ENCODE measurements at places on chromosomes 1 and 21.
A peak's percentile ranks its signal among the peaks of the same experiment; 100 is the strongest.

GRCh38 chr1:168266644-168267186 lies 14.0 kb upstream of the TBX19 start:
- DNase-seq, result no peak

DNA sequence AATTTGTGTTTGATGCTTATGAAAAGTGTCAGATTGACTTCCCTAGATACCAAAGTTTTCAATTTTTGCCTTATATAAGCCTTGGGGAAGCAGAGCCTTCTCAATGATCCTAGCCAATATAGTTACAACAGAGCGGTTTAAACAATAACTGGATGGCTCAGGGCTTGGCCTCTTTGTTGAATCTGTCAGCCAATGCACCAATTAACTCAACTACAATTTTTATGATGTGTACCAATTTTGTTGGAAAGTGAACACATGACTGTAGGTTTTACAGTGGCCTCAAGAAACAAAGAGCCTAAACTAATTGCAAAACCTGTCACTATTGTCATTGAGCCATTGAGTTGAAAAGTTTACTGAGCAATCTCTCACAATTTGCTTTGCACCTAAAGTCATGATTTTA lies 71.6 kb upstream of the RGS18 start:
- no peak for DNase-seq

GRCh38 chr1:52769346-52770033 lies 43.2 kb downstream of the ZYG11B start:
- DNase-seq, result no peak

- DNase-seq, result no peak
These were observed 199.2 kb upstream of the NEGR1 start for GRCh38 chr1:72481420-72481970.

GRCh38 chr21:27704567-27705166 lies 737.8 kb upstream of the ADAMTS5 start:
- DNase-seq, result no peak

DNA sequence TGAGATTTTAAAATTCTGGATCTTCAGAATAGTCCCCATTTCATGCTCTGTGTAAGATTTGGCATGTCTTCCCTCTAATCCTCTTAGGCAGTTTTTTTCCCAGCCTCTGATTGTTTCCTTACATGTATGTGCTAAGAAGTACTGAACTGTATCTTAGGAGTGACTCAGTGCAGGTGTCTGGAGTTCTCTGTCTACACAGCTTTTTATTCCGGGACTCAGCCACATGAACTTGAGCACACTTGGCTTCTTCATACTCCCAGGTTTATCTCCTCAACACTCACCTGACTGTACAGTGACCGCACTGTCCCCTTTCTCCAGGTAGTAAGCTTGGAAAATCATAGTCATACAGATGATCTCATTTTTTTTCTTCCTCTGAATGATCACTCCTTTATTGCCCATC lies 50.7 kb downstream of the SYT14 start:
- DNase-seq, result no peak

GRCh38 chr1:22825486-22826189 lies 115.0 kb downstream of the EPHB2 start:
- no peak for DNase-seq

- DNase-seq, result no peak
These were observed 122.3 kb upstream of the RUNX1 start for GRCh38 chr21:35171385-35171784.

DNA sequence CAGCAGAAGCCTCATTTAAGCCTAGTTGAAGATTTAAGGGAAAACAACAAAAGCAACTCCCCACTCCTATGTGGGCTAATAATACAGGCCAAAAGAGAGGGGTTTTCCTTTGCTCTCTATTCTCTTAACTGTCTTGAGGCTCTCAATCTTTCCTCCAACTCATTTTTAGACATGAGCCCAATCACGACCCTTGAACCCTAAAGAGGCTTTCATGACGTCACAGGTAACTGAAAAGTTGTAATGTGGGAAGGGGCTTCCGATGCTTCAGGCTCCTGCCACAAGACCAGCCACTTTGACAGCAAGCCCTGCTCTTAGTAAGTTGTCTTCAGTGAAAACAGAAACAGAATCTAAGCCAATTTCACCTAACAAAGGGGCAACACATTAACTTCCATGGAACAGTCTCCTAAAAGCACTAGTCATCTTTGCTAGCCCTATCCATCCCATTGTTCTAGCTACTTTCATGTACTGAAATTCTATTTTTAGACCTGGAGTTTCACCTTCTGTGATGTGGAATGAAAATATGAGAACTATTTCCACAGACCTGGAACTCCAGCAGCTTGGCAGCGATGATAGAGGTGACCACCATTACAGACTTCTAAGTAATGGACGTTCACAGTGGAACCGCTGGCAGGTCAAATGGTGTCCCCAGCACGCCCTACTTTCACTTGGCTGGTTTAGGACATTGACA lies 36.3 kb downstream of the GPR161 start:
- DNase-seq, result no peak

DNA sequence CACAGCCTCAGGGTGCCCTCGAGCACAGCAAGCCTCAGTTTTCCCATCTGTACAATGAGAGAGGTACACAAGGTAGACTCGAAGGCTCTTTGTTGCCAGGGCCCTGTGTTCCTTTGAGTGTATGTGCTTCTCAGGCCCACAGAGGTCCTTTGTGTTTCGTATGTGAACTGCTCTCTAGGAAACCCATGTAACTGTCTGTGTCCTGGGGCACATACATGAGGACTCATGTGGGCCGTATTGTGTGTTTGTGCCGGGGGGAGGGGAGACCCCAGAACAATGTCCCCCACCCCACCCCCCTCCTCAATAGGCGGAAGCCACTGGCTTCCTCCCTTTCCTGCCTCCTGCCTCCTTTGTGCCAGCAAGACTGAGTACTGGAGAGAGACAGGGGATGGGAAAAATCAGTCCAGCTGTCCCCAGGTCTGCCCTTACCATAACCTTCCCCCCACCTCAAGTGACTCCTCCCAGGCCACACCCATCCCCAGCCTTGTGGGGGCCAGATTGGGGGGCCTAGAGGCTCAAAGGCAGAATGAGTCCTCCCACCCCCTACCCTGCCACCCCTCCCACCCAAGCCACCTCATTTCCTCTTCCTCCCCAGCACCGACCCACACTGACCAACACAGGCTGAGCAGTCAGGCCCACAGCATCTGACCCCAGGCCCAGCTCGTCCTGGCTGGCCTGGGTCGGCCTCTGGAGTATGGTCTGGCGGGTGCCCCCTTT lies at the start of gene TIE1:
Gene TIE1, plus strand, starts transcription at position 605 of the 717 bp plus-strand sequence. Its CDS starts 90 bp downstream, at position 695.
- DNase-seq, result no peak

DNA sequence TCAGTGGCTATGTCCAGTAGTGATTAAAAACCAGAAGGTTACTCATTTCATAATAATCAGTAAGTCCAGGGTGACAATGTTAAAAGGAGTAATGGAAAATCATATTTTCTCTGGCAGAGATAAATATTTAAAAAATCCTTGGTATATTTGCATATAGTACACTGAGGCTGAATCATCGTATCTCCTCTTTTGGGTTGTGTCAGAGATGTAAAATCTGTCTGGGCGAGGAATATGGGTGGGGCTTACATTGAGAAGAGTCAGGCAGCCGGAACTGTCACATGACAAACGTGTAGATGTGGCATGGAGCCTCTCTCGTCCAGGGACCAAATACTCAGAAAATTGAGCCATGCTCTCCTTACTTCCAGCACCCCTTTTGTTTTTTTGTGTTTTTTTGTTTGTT lies 120.9 kb downstream of the FMN2 start:
- DNase-seq, result no peak

DNA sequence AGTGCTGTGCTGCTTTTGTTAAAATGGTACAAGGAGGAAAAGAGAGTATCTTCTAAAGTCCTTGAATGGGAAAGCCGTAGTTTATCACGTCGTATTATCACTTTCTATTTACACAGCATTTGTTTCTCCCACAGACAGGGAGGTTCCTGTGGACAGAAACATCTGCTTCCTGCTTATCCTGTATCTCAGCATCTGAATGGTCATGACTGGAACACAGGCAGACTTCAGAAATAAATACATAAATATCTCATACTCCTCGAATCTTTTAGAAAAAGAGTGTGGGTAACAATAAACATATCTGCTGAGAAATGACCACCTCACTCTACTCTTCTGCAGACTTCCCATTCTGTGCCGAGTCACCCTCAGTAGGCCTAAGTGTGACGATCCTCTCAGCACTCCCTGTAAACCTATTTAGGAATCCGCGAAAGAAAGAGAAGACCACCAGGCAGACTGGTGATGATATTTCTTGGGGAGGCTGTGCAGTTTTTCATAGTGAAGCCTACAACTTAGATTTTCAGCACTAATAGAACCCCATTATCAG lies 393.5 kb downstream of the SMYD3 start:
- DNase-seq, result no peak

GRCh38 chr1:58057826-58058225 lies 488.7 kb downstream of the OMA1 start:
- no peak for DNase-seq

DNA sequence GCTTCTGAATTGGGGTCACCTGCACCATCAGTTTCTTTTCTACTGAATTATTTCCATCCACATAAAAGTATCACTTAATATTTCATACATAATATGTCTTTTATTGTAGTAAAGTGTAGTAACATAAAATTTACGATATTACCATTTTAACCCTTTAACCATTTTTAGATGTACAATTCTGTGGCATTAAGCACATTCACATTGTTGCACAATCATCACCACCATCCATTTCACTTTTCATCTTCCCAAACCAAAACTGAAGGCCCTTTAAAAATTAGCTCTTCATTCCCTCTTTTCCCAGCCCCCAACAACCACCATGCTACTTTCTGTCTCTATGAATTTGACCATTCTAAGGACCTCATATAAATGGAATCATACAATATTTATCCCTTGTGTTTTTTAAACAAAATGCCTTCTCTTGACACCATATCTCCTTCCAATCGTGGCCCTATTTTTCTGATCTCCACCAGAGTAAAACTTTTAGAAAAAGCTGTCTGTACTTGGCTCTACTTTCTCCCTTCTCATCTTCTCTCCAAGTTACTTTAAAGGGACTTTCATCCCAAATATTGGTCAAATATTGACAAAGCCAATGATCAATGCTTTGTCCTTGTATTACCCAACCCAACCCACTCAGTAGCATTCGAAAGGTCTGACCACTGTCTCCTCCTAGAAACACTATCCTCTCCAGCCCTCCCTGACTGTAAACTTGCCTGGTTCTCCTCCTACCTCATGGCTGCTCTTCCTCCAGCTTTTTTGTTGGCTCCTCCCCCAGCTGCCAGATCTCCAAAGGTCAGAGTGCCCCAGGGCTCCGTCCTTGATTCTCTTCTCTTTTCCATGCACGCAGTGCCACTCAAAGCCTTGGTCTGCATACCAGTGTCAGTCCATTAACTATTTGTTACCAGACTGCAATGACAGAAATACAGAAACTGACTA lies 44.7 kb downstream of the SLC30A10 start:
- DNase-seq, result no peak

GRCh38 chr1:64356636-64357256 lies 113.2 kb upstream of the CACHD1 start:
- DNase-seq, result no peak

GRCh38 chr1:106222403-106222802 lies 834.1 kb upstream of the PRMT6 start:
- DNase-seq, result no peak

GRCh38 chr1:29520571-29521437 lies 284.5 kb downstream of the PTPRU start:
- DNase-seq, result no peak

DNA sequence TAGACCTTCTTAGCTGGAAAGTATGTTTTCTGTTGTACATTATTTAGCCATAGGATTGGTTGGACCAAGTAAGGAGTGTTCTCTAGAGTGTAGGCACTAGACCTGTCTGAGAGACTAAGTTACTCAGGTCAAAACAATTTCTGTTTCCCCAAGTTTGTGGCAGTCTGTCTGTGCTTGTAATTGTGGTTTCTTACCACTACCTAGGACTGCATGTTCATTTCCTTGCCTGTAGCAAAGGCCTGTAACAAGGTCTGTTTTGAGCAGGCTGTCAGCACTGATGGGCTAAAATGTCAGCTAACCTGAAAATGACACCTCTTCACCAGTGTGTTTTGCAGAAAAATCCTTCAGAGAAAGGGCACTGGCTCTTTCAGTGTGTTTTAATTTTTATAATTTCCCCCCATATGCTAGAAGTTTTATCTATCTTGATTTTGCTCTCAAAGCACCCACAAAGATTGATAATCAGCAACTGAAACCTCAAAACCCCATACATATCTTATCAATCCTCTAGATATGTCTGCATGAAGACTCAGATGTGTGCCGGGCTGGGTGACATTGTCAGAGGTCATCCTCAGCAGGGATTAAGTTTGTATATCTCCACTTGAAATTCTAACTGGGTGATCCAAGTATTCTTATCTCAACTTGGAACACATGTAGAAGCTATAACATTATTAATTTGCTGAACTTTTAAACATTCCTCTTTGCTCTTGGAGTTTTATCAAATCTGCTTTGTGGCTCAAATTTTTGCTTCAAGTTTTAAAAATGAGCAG lies 50.7 kb upstream of the ST6GALNAC3 start:
- no peak for DNase-seq

- no peak for DNase-seq
These were observed 11.2 kb downstream of the TRIM62 start for GRCh38 chr1:33170351-33171274.

DNA sequence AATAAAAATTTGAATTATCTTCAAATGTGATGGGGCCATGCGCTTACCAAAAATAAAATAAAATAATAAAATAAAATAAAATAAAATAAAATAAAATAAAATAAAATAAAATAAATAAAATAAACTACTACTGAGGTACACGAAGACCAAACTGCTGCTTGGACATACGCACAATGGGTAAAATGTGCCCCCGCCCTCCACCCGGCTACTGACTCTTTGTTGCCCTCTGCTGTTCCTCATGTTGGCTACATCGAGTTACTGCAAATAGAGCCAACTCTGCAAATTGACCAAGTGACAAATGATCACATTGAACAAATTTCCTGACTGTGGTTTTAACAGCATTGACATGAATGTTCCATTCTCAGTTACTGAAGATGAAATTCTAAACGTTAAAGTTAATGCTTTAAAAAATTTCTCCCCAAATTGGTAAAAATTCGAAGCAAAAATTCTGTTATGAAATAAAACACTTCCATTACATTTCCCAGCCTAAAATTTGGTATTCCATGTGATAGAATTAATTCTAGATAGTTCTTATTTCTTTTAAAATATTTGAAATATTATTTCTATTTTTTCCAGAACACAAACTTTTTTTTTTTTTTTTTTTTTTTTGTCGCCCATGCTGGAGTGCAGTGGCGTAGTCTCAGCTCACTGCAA lies 18.8 kb upstream of the MAP1LC3C start:
- peak; percentile 9 for DNase-seq

DNA sequence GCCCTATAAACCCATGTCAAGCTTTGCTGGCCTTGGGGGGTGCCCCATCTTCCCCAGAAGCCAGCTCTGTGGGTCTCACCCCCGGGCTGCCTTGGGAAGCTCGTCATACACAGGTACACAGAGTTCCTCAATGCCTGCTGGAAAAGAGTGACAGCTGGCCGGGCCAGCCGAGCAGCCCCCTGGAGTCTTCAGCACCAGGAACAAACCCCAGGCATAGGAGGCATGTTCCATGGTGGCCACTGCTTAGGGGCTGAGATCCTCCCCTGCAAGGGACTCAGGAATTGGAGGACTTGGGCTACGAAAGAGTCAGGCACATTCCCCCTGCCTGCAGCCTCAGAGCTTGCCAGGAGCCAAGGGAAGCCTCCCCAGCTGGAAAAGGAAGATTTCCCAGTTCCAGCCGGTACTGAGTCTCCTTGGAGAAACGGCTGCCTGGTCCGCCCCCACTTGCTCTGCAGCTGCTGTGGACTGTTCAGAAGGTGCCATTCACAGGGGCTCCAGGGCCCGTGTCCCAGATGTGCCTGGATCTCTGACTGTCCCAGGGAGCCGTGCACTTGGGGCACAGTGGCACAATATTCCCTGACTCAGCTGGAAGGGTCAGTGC lies 89.5 kb downstream of the STUM start:
- DNase-seq, result no peak

Measured in bone marrow (tissue), 2 donors.